Cerebellum (tissue), 4 donors: ENCODE measurements at places on chromosomes 5 and 9. TPM values are rescaled to one million over a fixed set of nuclear protein-coding genes. Genes with fewer than 3 reads are reported as not detected.

PCDHB5 gene
- total RNA-seq, result 14.3 TPM

PCDHGC5 gene
- total RNA-seq, result 16.4 TPM

TDRD7 gene
- 10.2 TPM for total RNA-seq

C5 gene
- 10.9 TPM for total RNA-seq

PRSS3 gene
- total RNA-seq, result 5.2 TPM

IRX4 gene
- 0.27 TPM for total RNA-seq
